AG10803 (cell line): ENCODE measurements at places on chromosomes 7 and 10.

DNA sequence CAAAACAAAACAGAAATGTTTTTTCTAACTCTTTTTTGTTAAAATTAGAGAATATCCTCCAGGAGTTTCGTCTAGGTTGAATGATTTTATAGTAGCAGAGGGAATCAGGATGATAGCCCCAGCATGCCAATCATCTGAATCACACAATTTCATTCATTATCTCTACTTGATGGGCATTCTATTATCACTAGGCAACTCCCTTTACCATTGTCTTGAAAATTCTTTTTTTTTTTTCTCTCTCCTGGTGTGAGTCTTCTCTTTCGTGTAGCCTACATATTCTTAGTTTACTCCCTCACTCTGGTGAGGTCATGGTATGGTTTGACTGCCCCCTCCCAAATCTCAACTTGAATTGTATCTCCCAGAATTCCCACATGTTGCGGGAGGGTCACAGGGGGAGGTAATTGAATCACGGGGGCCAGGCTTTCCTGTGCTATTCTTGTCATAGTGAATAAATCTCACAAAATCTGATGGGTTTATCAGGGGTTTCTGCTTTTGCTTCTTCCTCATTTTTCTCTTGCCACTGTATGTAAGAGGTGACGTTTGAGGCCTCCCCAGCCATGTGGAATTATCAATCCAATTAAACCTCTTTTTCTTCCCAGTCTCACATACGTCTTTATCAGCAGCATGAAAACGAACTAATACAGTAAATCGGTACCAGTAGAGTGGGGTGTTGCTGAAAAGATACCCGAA is 105.0 kb downstream of the OTUD1 start:
- DNase-seq = no peak

- DNase-seq = no peak
Measured at GRCh38 chr10:109104806-109105205, 818.5 kb downstream of the XPNPEP1 start.

GRCh38 chr10:126380352-126381076 is 7.8 kb downstream of the ADAM12 start:
- peak; percentile 45 for DNase-seq

- DNase-seq = no peak
Measured at GRCh38 chr7:135976312-135977006, 700 bp downstream of the MTPN start.

DNA sequence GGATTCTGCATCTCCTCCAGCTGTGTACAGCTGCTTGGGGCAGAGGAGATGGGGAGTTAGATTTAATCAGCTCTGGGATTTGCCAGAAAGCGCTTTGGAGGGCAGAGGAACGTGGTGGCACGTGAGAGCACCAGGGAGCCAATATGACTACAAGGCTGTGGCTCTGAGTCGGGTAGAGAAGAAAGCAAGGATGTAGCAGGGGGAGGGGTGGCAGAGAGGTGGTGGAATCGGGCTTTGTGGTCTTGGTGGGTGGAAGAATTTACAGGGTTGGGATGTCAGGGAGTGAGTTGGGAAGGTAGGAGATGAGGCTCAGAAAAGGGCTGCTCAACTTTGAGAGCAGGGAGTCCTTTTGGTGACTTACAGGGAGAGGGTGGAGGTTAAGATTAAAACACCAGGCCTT is 113.6 kb downstream of the CCNY start:
- DNase-seq = no peak

GRCh38 chr7:30448461-30449189 is 30.0 kb downstream of the NOD1 start:
- no peak for DNase-seq

GRCh38 chr10:15472431-15473395 is 101.6 kb upstream of the FAM171A1 start:
- peak; percentile 91 for DNase-seq

DNA sequence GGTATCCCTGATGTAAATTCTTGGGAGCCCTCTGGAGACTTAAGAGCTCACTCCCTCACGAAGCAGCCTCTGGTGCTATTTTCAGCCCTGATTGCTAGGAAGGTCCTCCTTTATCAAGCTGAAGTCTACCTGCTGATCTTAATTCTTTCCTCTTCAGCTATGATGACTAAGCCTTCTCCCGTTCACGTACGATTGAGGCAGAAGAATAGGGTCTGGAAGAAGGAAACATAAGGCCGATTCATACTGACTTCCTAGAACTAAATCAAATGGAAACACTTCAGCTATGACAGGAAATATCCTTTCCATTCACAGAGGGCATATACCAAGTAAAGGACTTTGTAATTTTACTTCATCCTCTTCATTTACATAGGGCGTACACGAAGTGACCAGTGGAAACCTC is 107.0 kb downstream of the CPXM2 start:
- DNase-seq = no peak

DNA sequence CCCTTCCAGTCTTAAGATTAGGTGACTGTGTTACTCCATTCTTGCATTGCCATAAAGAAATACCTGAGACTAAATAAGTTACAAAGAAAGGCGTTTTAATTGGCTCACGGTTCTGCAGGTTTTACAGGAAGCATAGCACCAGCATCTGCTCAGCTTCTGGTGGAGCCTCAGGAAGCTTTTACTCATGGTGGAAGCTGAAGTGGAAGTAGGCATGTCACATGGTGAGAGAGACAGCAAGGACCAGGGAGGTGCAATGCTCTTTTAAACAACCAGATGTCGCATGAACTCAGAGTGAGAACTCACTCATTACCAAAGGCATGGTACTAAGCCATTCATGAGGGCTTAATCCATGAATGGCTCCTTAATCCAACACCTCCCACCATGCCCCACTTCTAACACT is 34.0 kb upstream of the TMEM273 start:
- DNase-seq = no peak

DNA sequence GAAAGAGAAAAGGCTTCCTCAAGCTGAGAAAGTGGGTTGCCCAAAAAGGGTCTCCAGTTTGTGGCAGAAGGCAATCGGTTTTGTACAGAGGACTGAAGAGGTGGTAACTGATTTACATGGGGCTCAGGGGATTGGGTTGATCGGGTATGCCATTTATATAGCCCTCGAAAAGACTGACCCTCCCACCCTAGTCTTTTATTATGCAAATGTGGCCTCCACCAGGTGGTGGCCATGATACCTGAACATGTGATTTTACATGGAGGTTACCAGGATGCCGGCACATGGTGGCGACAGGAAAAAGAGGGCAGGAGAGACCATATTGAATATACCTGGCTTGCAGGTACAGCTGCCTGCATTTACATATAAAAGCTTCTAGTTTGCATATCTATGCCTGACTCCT is 36.7 kb downstream of the ATE1 start:
- no peak for DNase-seq

DNA sequence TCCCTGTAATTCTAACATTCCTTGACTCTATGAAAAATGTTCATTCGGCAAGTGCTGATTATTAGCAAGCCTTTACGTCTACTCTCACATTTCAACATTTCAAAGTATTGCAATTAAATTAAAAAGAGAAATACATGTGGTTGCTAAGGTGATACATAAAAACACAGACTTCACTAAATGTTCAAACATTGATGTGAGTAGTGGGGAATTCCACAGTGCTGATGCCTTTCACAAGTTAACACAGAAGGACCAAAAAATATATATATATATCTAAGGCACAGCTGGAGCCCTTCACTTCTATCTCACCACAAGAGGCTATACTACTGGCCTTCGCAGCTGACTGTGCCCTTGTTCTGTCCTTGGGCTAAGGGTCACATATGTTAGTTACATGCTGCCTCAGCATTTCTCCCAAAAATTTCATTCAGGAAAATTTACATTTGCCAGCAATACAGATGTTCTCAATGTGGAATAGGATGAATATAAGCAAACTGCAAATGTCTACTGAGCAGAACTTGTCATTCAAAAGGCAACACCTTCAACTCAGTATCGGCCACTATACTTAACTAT is 13.9 kb downstream of the CTTNBP2 start:
- no peak for DNase-seq

- no peak for DNase-seq
Measured at GRCh38 chr10:123755061-123755460, 88.9 kb downstream of the GPR26 start.

- peak; percentile 57 for DNase-seq
Measured at GRCh38 chr7:106659166-106659962, 1.6 kb downstream of the CCDC71L start.

DNA sequence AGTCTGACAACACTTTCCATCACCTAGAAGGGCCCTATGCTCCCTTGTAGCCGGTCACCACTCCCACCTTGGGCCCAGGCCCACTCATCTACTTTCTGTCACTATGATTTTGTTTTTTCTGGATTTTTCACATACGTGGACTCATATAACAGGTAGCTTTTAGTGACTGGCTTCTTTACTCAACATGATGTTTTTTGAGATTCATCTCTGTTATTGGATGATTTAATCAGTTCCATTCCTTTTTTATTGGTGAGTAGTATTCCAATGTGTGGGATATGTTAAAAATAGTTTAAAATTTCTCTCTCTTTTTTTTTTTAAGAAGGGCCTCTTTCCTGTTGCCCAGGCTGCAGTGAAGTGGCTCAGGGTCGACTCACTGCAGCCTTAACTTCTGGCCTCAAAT is 9.3 kb downstream of the PALD1 start:
- DNase-seq = no peak

DNA sequence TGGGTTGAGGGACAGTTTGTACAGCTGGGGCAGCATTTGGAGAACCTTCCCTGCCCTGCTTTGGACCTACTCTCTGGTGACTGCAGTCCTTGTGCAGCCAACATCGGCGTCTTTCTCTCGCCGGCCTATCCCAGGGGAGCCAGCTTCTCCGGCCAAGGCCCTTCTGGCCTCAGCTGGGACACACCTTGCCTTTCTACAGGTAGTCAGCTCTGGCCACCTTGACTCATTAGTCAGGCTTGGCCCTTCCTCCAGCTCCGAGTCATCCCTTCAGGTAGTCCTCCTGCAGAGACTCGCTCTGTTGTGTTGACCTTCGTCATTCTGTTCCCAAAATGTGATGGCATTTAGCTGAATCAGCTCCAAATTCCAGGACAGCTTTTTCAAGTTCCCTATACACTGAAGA is 145.0 kb upstream of the CHST15 start:
- no peak for DNase-seq

DNA sequence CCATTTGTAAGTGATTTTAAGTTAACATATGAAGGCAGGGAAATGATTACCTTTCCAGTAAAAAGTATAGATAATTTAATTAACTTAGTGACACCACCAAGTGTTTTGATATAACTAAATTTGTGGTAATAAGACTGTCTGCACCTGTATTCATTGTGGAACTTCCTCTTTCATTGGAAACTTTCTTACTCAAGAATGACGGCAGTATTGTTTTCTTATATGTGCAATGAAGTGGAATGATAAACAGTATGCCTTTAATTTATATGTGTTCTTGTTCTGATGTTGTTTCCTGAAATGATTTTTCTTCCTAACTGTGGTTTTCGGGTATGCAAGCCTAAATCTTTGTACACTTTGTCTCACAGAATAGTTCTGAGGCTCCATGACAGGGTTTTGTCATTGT is 46.4 kb downstream of the CASD1 start:
- DNase-seq = no peak

DNA sequence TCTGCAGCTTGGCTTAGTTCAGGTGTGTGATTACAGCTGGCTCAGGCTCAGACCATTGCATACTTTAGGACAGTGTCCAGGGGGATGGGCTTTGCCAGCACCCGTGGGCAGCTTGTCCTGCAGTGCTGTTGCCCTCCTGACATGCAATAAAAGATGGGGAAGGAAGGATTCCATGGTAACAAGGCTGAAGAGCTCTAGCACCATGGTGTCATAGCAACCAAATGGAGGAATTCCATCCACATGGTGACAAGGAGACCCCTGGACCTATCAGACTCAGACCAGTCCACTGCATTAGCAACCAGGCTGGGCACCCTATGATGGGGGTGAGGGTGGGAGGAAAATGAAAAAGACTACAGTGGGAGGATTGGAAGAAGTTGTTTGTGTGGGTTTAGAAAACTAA is 49.9 kb downstream of the SORCS3 start:
- DNase-seq = no peak

GRCh38 chr10:78550090-78550489 is 516.4 kb downstream of the RPS24 start:
- no peak for DNase-seq

DNA sequence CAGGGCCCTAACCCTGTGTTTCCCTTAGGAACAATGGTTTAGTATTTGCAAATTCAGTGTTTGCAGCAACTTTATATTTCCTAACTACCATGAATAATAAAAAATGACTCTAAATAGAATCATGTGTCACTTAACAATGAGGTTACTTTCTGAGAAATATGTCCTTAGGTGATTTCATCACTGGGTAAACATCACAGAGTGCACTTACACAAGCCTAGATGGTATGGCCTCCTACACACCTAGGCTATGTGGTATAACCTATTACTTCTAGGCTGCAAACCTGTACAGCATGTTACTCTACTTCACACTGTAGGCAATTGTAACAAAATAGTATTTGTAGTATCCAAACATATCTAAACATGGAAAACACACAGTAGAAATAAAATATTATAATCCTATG is 1174.6 kb upstream of the LRRTM3 start:
- no peak for DNase-seq

- peak; percentile 53 for DNase-seq
Measured at GRCh38 chr7:139232904-139233303, 1.9 kb downstream of the UBN2 start.

GRCh38 chr7:12653518-12653917 is 33.9 kb upstream of the ARL4A start:
- DNase-seq = no peak
